Lung microvascular endothelial cell (primary cell): ENCODE measurements at places on chromosomes 12 and 14. TPM values are rescaled to one million over a fixed set of nuclear protein-coding genes. Genes with fewer than 3 reads are reported as not detected.

- DNase-seq: no peak
These were observed 273.4 kb upstream of the SLC16A7 start for GRCh38 chr12:59322473-59322872.

WSB2 gene
- total RNA-seq: 82.4 and 174 TPM in 2 replicates

GRCh38 chr14:64191756-64192155, 102.4 kb downstream of the ESR2 start:
- peak; percentile 89 for DNase-seq

TPH2 gene
- total RNA-seq: not detected in 2 replicates

- DNase-seq: no peak
These were observed 314.8 kb upstream of the FKBP4 start for GRCh38 chr12:2479851-2480535.

DNA sequence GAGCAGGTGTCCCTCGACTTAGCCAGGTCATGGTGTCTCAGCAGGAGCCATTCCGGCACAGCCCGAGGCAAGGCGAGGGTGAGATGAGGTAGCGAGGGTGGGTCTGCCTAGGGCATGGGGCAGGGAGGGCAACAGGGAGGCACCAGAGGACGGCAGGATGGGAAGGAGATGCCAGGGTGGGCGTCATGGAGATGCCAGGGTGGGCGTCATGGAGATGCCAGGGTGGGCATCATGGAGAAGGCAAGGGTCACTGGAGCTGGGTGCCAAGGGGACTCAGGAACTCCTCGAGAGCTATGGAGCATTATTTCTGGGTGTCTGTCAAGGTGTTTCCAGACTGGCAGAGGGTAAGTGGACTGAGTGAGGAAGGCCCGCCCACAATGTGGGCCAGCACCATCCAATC, 7.4 kb downstream of the DEGS2 start:
- DNase-seq: no peak

DNA sequence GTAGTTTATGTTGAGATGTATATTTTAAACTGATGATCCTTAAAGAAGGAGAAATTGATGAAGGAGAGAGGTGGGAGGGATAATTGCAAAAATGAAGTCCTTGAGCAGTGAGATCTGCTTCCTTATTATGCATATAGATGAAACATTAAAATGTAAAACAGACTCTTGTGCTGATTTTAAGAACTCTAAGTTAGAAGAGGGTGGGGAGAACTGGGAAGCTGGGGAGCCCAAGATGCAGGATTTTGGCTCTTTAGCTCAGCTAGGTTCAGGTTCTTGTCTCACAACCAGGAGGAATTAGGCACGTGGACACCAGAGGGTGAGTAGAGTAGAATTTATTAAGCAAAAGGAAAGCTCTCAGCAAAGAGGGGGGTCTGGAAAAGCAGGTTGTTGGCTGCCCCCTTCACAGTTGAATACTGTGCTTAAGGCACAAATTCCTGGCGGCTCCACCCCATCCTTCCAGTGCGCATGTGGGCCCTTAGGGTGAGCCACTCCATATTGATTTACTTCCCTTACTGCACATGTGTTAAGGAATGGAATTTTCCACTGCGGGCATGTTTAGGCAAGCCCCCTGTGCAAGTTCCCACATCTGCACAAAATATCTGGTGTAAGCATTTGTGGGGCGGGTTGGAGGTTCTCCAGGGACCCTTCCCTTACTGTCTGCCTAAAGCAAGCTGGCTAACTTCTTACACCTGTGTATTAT, 141.9 kb downstream of the BICD1 start:
- DNase-seq: no peak

DNA sequence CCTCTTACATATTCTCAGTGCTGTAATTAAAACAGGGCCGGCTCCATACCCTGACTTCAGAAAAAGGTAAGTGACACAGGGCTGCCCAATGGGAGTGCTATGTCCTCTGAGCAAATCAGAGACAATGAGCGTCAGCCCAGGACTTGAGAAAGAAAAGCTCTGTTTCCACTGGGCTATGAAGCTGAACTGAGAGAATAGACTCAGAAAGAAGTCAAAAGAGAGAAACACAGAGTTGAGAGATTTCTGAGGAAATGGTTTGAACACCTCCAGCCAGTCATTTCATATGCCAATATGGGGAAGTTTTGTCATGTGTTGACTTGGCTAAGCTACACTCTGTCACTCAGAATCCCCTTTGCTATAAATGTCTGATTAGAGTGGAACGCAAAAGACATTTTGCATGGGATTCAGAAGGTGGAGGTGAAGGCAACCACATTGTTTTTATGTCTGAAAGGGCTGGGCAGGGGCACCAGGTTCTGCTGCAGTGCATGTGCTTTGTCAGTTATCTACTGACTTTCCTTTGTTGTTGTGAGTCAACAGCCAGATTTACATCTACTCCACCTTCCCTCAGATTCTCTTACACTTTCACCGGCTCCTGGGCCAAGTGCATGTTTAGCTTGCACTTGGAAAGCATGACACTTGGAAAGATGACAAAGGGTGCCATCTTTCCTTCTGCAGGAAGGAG, 313.3 kb downstream of the DUSP6 start:
- no peak for DNase-seq

SIX4 gene
- 0.20 and 0.87 TPM in 2 replicates for total RNA-seq

GRCh38 chr12:113465808-113466453, 5.7 kb downstream of the LHX5 start:
- DNase-seq: no peak

TMEM106C gene
- 36.1 and 49.5 TPM in 2 replicates for total RNA-seq

KCNJ8 gene
- not detected in 2 replicates for total RNA-seq

DNA sequence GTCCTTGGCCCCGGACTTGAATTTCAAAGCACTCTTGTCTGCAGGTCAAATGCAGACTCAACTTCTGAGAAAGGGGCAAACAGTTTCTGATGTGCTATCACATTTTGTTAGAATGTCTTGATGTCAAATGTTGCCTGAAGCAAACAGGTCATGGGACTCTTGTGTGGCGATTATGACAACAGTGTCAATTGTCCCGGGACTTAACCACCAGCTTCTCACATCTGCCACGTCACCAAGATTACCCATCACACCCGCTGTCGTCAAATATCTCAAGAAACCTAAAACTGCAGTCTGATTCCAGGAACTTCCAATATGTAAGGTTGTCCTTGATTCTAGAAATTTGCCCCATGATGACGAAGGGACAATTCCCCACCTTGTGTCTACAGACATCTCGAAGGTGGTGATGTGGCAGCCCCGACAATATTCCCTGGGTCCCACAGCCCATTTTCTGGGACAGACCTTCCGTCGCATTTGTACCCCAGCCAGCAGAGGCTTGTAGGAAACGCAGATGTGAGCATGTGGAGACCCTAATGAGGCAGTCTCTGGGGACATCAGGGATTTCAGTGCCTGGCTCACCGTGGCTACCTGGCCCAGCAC, 21.3 kb downstream of the LRTM2 start:
- DNase-seq: no peak

GRCh38 chr12:8779281-8779680, 43.1 kb upstream of the A2ML1 start:
- no peak for DNase-seq

GRCh38 chr14:90332271-90332584, 487 bp upstream of the NRDE2 start:
- DNase-seq: no peak

DNA sequence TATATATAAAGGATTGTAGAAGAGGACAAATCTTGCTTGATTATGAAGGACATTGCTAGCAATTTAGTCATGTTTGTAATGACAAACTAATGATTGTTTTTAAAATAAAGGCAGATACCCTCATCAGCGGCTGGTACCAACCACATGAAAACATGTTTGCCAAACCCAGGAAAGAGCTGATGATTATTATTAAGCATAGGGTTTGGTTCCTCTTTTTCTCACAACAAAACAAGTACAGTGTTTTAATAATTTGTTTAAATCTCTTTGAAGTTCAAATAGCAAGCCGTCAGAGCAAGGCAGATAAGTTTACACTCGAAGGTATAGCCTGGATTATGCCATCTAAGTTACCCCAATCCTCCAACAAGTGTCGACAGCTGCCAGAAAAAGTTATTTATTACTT, 5.3 kb upstream of the SINHCAF start:
- DNase-seq: no peak

CMA1 gene
- not detected in 2 replicates for total RNA-seq
